ENCODE measurements at places on chromosomes 4 and X. TPM values are rescaled to one million over a fixed set of nuclear protein-coding genes. Genes with fewer than 3 reads are reported as not detected.

SPP1 gene
- polyA plus RNA-seq, result 0.59 TPM

PQBP1 gene
- 41.1 TPM for polyA plus RNA-seq

PNMA5 gene
- not detected for polyA plus RNA-seq

TMEM150C gene
- 0.21 TPM for polyA plus RNA-seq

TMPRSS11A gene
- polyA plus RNA-seq, result not detected

ERCC6L gene
- 1.7 TPM for polyA plus RNA-seq

HTN1 gene
- polyA plus RNA-seq, result not detected

- DNase-seq, result peak; percentile 76
Observed at GRCh38 chr4:113823291-113823659, 61.7 kb upstream of the CAMK2D start.

- DNase-seq, result no peak
Observed at GRCh38 chr4:24914460-24914859, 1.6 kb upstream of the CCDC149 start.

- DNase-seq, result peak; percentile 95
Observed at GRCh38 chrX:45479196-45479834, 278.6 kb upstream of the DIPK2B start.

DNA sequence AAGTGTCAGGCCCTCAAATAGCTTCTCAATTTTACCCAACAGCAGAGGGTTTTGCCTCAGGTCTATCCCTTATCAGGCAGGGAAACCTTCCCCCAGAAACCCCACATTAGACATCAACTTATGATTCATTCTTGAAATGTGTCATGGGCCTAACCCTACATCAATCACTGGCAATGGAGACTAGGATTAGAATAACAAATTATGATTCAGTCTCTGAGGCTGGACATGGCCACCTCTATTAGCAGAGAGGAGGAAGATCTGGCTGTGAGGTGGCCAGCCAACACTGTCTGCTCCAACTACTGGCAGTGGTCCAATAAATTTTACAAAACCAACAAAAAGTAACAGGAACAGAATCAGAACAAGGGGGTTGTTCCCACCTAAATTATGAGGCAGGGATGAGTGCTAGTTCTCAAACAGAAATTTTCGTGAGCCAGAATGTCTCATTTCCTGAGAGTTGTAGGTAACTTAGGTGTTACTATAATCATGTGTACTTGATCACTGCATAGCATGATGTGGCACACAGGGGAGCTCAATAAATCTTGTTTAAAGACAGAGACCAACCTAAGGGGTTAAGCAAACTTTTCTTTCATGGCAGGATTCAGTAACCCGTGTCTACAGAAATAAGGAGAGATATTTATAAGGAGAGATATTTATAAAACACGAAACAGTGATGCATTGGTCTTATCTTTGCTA is 126.8 kb downstream of the NFKB1 start:
- DNase-seq, result peak; percentile 15

DNA sequence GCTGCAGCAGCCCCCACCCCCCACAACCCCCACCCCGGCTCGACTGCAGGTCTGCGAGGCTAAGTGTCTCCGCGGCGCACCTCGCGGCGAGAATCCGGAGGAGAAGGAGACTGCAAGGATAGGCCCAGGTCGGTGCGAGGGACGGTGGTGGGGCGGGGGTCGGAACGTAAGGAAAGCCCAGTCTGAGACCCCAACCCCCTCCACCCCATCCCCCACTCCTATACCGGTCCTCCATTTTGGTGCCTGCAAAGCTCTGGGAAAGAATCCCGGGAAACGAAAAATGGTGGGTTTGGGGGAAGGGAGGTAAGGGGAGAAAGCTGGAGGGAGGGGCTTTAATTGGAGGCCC is 614 bp downstream of the BEX3 start:
- peak; percentile 50 for DNase-seq

DNA sequence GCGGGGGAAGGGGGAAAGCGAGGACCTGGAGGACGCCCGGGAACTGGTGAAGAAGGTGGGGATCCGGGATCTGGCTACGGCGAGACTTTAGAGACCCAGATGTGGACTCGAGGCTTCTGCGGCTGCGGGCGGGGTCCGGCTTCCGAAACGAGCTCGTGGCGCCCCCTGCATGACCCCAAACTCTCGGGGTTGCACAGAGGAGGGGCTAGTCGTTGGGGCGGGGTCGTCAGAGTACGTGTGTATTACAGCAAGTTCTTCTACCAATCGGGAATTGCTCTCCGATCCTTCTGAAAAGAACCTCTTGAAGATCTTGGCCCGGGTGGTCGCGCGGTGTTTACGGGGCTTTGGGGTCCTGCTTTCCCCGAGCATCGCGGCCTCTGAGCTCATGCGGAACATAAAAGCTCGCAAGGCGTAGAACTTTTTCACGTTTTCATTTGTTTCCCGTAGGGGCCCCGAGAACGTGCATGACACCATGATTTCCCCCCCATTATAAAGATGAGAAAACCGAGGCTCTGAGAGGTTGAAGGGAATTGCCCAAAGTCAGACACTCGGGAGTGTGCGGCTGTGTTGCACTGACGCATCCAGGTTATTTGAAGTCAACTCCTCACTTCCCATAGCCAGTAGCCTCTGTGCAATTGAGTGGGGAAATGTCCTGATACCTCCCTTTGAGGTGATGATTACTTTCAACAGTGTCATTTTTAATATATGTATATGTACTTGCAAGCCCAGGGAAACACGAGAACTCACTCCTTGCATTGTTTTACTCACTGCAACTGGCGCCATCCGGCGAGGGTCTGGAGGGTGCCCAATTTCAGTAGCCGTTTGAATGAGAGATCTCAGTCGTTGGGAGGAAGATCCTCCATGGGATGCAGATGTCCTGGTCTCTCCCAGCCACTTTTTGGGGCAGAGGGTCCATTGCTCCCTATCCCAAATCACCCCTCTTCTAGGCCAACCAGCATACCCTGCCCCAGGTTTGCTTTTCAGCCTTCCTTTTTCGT is at the start of gene BEND4:
BEND4 (minus strand) TSS at position 149 of the 998 bp plus-strand sequence. CDS start 512 bp downstream, outside the sequence.
- no peak for DNase-seq

DNA sequence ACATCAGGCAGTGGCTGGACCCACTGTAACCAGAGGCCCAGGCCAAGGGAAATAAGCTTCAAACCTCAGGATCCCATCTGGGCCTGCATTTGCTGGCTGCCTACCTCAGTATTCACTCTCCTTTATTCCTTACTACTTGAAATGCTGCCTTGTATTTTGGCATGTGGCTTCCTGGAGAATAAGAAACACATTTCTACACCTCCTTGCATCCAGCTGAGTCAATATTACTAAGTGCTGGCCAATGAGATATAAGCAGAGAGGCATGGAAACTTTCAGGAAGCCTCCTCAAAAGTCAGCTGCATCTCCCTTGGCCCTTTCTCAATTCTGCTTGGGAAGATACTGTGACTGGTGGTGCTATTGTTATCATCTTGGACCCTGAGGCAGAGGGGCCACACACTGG is 59.8 kb upstream of the RELL1 start:
- DNase-seq, result no peak

GRCh38 chrX:8201896-8202331 is 30.8 kb upstream of the VCX2 start:
- DNase-seq, result peak; percentile 95

Data from fibroblast of lung (primary cell).